ENCODE measurements at places on chromosomes 16 and 17.

GRCh38 chr16:56915336-56916119 is 16.4 kb upstream of the HERPUD1 start:
- no peak for DNase-seq

- peak; percentile 90 for DNase-seq
Measured at GRCh38 chr17:9878786-9879525, 26.1 kb downstream of the RCVRN start.

GRCh38 chr17:45221081-45222013 is at the start of gene FMNL1:
FMNL1 (plus strand) TSS chr17:45221885; CDS start chr17:45222125, 240 bp downstream.
- peak; percentile 77 for DNase-seq

DNA sequence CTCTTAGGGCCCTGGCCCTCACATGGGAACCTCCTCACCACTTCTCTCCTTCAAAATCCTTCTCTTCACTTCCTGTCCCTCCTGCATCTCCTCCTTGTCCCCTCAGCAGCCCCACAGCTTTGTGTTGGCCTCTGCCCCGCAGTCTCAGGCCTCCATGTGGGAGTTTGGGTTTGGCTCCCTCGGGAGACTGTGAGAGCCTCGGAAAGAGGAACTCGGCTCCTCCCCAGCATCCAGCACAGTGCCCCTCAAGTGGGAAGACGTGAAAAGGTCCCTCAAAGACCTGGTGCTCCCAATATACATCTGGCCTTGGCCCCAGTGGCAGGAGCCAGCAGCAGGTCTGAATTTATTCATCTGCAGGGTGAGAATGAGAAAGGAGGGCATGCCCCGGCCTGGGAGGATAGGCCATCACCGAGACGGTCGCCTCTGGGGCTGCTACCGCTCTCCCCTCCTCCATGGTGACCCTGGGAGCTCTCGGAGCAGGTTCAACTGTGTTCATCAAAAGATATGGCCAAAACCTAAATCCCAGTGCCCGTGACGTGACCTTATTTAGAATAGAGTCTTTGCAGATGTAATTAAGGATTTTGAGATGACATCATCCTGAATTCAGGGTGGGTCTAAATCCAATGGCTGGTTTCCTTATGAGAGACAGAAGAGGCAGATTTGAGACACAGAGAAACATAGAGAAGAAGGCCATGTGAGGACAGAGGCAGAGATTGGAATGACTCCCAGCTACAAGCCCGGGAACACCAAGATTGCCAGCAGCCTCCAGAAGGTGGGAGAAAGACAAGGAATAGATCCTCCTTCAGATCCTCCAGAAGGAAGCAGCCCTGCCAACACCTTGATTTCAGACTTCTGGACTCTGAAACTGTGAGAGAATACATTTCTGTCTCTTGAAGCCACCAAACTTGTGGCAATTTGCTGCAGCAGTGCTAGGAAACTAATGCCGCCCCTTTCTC is 135.1 kb downstream of the MRM1 start:
- no peak for DNase-seq

- DNase-seq, result no peak
Measured at GRCh38 chr17:36926226-36926625, 11.0 kb upstream of the LHX1 start.

DNA sequence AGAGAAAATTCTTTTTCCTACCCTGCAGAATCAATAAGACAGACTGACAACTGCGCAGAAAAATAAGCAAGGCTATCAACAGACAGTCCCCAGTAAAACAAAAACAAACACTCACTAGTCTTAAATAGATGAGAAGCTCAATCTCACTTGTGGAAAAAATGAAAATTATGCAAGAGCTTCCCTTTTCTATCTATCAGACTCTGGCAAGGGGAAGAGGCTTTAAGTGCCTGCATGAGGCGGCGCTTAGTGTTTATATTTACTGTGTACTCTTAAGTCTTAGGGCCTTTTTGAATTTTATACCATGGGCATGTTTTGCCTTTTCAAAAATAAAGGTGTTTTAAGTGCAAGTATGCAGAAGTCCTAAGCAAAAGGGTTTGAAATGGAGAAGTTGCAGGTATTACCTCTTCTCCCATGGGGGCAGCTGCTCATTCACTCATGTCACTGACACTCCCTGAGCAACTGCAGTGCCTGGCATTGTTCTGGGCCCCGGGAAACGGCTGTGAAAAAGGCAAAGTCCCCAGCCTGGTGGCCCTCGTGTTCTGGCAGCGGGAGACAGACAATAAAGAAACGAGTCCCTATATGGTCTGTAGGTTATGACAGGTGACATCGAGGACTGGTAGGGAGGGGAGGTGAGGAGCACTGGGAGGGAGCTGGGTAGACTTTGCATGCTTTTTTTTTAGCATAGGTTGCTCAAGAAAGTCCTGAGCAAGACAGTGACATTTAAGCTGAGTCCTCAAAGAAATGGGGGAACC is 35.2 kb downstream of the HSBP1 start:
- peak; percentile 71 for DNase-seq

- DNase-seq, result no peak
Measured at GRCh38 chr16:89607937-89608740, 5.3 kb upstream of the DPEP1 start.

- DNase-seq, result no peak
Measured at GRCh38 chr16:71995038-71995437, 5.2 kb downstream of the PKD1L3 start.

DNA sequence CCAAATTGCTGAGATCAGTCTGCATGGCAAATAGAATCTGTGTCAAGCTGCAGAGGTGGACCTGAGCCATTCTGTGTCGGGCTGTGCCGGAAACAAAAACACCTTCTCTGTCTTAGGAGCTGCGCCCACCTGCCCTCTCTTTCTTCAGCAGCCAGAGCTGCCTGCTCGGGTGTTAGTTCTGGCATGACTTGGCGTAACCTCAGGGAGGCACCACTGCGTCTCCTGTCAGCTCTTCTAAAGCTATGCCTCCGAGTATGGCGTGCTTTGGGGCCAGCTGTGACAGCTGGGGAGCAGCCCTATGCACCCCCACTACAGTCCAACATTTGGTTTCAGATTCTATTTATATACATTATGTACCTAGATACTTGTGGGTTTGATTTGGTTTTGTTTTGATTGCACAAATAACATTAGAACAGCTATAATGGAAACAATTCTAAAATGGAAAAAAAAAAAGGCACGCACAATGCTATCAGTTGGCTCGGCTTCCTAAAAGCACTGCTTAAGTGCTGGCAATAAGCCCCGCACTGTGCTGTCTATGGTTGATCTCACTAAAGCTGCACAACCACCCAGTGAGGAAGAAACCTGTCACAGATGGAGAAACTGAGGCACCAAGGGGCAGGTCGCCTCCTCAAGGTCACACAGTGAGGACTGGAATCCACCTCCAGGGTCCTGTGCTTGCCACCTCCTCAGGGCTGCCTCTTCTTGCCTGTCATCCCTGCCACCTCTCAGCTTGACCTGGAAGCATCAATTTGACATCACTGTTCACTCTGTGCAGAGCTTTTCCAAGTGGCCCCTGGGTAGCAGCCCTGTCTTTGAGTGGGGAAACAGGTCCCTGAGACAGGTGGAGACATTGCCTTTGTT is 18.7 kb upstream of the ADGRG1 start:
- DNase-seq, result no peak

GRCh38 chr17:29573871-29574731 is 5.6 kb downstream of the TP53I13 start:
- no peak for DNase-seq

DNA sequence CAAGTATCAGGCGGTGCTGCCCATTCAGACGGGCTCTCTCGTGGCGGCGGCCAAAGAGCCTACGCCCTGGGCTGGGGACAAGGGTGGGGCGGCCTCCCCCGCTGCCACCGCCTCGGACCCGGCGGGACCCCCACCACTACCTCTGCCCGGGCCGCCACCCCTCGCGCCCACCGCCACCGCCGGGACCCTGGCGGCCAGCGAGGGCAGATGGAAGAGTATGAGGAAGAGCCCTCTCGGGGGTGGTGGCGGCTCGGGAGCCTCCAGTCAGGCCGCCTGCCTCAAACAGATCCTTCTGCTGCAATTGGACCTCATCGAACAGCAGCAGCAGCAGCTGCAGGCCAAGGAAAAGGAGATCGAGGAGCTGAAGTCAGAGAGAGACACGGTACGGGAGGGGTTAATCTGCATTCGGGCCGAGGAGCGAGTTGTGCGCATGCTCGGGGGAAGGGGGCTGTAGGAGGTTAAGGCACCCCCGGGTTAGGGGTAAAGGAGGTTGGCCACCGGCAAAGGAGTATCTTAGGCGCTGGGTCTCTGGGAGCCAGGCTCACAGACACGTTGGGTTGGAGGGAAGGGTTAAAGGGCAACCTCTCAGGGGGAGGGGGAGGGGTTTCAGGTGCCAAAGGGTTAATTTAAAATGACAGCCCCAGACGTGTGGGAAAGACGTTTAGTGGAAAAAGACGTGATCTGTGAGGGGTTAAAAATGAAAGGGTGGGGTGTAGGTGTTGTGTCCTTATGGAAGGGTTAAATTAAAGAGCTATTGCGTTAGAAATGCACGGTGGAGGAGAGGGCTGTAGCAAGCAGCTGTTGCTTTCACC is 1.4 kb downstream of the MSL1 start:
- peak; percentile 45 for DNase-seq

DNA sequence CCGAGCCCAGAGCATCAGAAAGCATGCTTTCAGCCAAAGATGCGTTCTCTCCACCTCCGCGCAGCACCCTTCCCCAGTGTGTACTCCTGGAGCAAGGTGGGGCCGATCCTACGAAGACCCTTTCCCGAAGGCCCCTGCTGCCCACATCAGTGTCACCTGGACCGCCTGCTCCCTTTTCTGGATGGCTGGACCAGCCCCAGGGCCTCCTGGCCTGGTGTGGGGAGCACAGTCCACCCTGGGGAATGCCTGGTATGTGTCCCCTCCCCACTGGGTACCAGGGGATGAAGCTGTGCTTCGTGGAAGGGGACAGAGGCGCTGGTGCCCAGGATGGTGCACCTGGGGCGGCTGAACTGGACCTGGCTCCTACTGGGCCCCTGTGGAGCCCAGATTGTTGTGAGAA is 173.8 kb downstream of the SEC14L1 start:
- DNase-seq, result no peak
